Activated T-helper 2 cell treated with anti-CD3 and anti-CD28 coated beads, Interferon-gamma antibody, Interleukin-2, Interleukin-4, amounts not matched to agents 10 μg/mL and 5 μg/mL and 100 μg/mL, durations not matched to agents 14 hours and 24 hours and 36 hours (primary cell): ENCODE measurements at places on chromosomes 7 and 10. TPM values are rescaled to one million over a fixed set of nuclear protein-coding genes. Genes with fewer than 3 reads are reported as not detected.
A peak's percentile ranks its signal among the peaks of the same experiment; 100 is the strongest.

The AKR1C4 gene
- total RNA-seq = not detected in 2 replicates

GRCh38 chr7:51067757-51068156 lies 248.9 kb downstream of the COBL start:
- no peak for DNase-seq

GRCh38 chr7:149874644-149875028 lies 867 bp downstream of the ATP6V0E2 start:
- DNase-seq = no peak

The SPDYE2 gene
- not detected in 2 replicates for total RNA-seq

The IFT22 gene
- 4.5 and 5.3 TPM in 2 replicates for total RNA-seq

GRCh38 chr10:22229802-22230157 lies 12.0 kb upstream of the EBLN1 start:
- DNase-seq = no peak

- DNase-seq = no peak
Observed at GRCh38 chr10:125027871-125028869, 86.2 kb downstream of the ZRANB1 start.

The WDR86 gene
- not detected in 2 replicates for total RNA-seq

The ARHGAP22 gene
- 0.18 and 0.43 TPM in 2 replicates for total RNA-seq

DNA sequence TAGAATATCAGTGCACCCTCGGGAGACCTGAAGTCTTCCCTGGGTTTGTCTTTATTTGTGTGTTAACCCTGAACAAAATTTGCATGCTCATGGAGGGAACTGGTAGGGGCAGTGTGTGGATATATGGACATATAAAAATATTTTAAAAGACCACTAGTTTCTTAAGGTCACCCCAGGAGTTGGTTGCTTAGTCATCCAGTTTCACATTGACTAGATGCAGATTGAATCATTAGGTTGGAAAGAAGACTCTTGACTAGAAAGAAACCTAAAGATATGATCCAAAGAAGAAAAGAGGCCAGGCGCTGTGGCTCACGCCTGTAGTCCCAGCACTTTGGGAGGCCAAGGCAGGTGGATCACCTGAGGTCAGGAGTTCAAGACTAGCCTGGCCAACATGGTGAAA lies 137.1 kb downstream of the KAT6B start:
- DNase-seq = no peak

DNA sequence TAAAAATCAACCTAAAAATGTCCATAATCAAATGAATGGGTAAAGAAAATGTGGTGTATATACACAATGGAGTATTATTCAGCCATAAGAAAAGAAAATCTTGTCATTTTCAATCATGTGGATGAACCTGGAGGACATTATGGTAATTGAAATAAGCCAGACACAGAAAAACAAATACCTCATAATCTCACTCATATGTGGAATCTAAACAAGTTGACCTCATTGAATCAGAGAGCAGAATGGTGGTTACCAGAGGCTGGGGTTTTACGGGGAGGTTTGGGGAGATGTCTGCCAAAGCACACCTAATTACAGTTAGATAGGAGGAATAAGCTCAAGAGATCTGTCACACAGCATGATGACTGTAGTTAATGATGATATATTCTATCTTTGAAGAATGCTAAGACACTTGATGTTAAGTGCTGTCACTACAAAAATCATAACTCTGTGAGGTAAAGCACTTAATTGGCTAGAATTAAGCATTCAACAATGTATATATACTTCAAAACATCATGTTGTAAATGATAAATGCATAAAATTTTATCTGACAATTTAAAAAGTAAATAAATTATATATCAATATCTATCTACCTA lies 39.1 kb upstream of the TNPO3 start:
- no peak for DNase-seq

DNA sequence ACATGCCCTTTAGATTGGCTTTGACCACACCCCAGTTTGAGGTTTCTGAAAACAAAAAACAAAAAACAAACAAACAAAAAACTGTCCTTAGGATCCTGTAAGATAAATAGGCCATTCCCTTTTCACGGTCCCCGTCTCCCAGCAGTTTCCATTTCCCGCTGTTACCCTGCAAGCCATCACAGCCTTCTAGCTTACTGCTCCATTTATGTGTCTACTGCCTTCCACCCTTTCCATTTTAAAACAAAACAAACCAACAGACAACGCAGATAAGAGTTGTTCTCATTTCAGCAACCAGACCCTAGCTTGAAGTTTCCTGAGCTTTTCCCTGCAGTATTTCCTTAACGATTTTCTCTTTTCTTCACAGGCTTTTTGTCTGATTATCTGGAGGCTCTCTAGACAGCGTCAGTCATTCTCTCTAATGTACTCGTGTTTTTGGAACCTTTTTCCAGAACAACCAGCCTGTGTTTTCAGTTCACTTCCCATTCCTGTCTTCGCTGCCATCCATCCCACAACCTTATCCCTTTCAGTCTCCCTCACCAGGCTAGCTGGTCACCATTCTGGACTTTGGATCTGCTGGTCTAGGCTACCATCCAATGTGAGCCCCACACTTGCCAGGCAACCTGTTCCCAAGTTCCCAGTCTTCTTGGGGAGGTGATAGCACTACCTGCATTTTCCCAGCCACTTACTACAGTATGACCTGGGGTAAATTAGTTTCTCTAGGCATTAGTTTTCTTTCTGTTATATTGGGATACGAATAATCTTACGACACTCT lies 317.3 kb upstream of the FZD1 start:
- no peak for DNase-seq

The TRIM50 gene
- not detected in 2 replicates for total RNA-seq

The OR2F1 gene
- total RNA-seq = not detected in 2 replicates

DNA sequence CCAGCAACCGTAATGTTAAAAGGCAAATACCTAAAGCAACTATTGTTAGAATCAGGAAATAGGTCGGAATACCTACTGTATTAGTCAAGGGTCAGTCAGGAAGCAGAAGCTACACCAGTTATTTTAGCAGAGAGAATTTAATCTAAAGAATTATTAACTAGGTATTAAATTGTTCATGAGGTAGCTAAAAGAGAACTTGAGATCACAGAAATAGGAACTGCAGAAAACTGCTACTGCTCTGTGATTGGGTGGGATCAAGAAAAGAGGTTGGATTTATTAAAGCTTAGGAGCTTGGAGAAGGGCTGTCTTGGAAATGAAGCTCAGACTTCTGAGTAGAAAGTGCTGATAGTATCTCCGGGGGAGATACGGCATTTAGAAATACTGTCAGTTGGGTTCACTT lies 20.0 kb upstream of the ZNF438 start:
- DNase-seq = no peak

The PTN gene
- total RNA-seq = 0.11 and 0.18 TPM in 2 replicates

DNA sequence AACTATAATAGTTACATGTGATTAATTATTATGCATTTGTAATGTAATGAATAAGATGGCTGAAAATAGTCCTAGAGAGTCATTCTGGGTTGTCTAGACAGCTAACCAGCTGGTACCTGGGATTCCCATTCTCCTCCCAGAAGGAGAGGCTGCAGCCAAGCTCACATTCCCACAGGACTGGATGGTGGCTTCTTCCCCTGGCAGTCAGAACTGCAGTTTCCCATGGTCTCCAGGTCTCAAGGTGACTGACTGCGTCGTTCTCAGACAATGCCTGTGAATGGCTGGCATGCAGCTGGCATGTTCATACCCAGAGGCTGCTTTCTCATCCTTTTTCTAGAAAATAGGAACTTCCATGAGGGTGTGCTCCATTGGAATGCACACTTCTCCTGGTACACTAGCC lies 21.3 kb downstream of the TAS2R16 start:
- no peak for DNase-seq

The PI4K2A gene
- total RNA-seq = 15.8 and 17.4 TPM in 2 replicates

DNA sequence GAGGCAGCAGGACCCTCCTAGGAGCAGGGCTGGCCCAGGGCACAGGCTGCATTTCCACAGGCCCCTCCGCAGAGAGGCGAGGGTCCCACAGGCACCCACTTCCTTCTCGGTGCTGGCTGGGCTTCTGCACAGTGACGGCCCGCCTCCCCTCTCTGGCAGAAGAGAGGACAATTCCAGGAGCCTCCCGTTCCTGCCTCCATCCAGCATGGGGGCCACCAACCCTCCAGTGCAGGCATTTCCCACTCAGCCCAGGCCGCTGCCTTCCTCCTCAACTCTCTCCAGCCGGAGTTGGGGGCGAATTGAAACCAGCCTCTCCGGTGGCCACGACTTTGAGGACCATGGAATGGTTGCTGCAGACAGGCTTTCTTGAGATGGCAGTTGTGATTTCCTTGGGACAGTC lies 125.0 kb upstream of the PPP2R2D start:
- no peak for DNase-seq

The SFRP5 gene
- not detected in 2 replicates for total RNA-seq

The POLR2J gene
- total RNA-seq = 46.8 and 52.2 TPM in 2 replicates

GRCh38 chr10:100350914-100351485 lies 4.0 kb downstream of the SCD start:
- no peak for DNase-seq

- no peak for DNase-seq
Observed at GRCh38 chr7:23742051-23742450, 32.0 kb downstream of the STK31 start.

GRCh38 chr7:11858622-11859302 lies 26.8 kb upstream of the THSD7A start:
- no peak for DNase-seq

GRCh38 chr7:72334066-72334465 lies 78.1 kb downstream of the CALN1 start:
- DNase-seq = no peak

GRCh38 chr7:4331711-4332110 lies 350.4 kb upstream of the FOXK1 start:
- no peak for DNase-seq

GRCh38 chr10:102799691-102800471 lies 37.3 kb downstream of the CYP17A1 start:
- no peak for DNase-seq

DNA sequence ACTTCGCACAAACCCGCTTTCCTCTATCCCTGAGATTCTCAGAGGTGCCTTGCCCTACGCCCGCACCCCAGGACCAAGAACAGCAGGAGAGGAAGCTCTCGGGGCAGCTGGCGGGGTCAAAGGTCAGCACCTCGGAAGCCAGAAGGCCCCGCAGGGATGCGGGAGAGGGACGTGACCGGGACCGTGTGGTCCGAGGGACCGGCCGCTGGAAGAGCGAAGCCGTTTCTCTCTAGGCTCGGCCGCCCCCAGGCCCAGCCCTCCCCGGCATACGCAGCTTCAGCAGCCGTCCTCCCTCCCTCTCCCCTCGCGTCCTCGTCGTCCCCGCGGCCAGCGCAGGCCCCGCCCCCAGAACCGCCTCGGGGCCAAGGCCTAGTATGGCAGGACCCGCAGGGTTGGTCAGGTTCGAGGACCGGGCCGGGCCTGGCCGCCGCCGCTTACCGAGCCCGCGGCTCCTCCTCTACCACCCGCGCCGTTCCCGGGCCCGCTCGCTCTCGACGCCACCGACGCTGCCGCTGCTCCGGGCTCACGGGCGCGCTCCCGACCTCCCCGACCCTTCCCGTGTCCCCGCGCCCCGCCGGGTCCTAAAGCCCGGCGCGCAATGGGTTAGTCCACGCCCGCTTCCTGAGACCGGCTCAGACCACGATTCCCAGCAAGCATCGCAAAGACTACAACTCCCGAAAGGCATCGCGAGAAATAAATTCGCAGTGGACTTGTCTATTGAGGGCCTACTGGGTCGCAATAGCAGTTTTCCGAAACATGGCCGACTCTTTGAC lies at the start of gene ARMH3:
TSS of gene ARMH3 (minus strand) at position 527 of the 773 bp plus-strand sequence. CDS start 16,059 bp downstream, outside the sequence.
- DNase-seq = peak; percentile 90

GRCh38 chr10:86073199-86073977 lies 293.2 kb downstream of the GRID1 start:
- DNase-seq = no peak

GRCh38 chr7:128025380-128025779 lies 5.9 kb downstream of the LRRC4 start:
- no peak for DNase-seq

DNA sequence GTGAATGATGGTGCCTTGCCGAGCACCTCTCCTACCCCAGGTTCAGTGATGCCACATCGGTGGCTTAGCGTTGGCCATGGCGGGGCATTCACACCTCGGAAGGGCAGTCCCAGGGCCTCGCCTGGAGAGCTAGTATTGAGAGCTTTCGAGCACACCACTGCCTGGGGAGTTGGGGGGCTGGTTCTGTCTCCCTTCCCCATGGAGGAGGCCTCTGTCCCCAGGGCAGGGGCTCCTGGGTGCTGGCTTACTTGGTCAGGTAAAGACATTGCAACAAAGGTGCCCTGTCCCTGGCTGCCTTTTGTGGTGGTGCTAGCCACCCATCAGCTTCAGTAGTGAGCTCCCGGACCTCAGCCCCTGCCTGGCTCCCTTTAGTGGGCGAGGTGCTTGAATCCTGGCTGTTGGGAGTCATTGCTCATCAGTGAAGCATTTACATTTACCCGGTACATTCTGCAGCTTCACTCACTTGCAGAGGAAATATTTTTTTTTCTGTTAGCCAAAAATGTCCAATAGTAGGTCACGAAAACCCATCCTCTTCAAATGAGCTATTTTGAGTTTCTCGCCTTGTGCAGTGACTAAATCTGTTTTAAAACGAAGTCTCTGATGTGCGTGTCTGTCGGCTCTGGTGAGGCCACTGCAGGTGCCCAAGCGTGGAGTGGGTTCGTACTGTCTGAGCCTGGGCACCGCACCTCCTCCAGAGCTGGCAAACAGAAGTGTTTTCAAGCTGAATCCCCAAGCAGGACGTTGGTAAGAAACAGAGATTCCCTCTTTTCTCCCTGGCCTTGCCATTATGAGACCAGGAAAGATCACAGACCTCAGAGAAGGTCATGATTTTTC lies 95.5 kb downstream of the INPP5A start:
- no peak for DNase-seq

- no peak for DNase-seq
Observed at GRCh38 chr10:103991393-103992128, 24.6 kb downstream of the SLK start.

- no peak for DNase-seq
Observed at GRCh38 chr10:43806831-43807640, 158.4 kb upstream of the ZNF32 start.

GRCh38 chr7:134630893-134631292 lies 15.8 kb upstream of the BPGM start:
- no peak for DNase-seq

- no peak for DNase-seq
Observed at GRCh38 chr7:93558705-93559614, 15.6 kb downstream of the CALCR start.

GRCh38 chr7:36119005-36119706 lies 33.9 kb upstream of the EEPD1 start:
- DNase-seq = no peak

- no peak for DNase-seq
Observed at GRCh38 chr7:100167912-100168323, 499 bp downstream of the GAL3ST4 start.

DNA sequence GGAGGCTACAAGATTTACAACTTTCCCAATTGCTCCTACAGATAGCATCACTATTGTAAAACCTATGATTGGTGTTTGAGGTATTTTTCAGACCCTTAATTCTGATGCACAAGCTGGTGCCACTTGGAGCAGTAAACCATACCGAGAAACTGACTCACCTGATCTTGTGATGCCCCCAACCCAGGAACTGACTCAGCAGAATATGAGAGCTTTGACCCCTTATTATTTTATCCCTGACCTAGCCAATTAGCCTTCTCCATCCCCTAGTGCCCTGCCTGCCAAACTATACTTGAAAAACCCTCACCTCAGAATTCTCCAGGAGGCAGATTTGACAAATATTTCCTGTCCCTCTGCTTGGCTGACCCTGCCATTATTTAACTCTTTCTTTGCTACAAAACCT lies 585.9 kb upstream of the GHITM start:
- no peak for DNase-seq

- DNase-seq = no peak
Observed at GRCh38 chr7:156470399-156471320, 169.9 kb upstream of the RNF32 start.

The C7orf33 gene
- not detected in 2 replicates for total RNA-seq

The MMD2 gene
- total RNA-seq = not detected in 2 replicates
